ENCODE measurements at places on chromosomes 3 and 15.

- no peak for DNase-seq
Observed at GRCh38 chr3:169171739-169172138, 491.8 kb downstream of the MECOM start.

- DNase-seq: no peak
Observed at GRCh38 chr15:35717721-35718120, 171.8 kb upstream of the DPH6 start.

- no peak for DNase-seq
Observed at GRCh38 chr3:176376531-176376930, 820.8 kb downstream of the TBL1XR1 start.

DNA sequence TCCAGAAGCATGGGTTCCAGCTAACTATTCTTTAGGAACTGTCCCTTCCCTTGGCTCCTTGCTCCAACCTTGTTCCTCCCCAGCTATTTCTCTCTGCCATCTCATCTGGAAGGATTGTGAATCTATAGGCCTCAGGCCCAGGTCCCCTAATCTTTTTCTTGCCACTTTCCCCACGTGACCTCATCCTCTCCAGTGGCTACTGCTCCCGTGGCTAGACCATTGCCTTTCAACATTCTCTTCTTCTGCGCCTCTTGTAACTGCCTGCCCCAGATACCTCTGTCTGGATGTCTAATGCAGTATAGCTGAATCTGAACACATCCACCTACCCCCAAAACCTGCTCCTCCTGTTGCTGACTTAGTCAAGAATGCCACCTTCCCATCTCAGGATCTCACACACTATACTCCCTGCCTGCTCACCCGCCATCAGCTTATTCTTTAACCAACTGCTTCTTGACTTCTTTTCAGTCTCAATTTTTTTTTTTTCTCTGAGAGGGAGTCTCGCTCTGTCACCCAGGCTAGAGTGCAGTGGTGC lies 5.2 kb downstream of the GPX1 start:
- DNase-seq: no peak

DNA sequence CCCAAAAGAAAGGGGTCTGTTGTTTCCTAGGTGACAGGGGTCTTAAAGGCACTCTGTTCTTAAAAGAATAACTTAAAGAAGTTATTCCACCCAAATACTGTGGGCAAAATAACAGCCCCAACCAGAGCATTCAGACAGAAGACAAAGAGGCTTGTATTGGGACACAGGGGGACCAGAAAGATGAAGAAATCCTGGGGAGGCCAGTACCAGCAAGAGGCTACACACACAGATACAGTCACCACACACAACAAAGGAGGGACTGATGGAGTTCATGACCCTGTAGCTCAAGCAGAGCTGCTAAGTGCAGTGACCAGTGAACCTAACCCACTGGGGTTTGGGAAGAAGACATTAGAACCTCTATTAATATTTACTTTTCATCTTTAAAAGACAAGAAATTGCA lies 59.0 kb downstream of the MTHFS start:
- DNase-seq: no peak

DNA sequence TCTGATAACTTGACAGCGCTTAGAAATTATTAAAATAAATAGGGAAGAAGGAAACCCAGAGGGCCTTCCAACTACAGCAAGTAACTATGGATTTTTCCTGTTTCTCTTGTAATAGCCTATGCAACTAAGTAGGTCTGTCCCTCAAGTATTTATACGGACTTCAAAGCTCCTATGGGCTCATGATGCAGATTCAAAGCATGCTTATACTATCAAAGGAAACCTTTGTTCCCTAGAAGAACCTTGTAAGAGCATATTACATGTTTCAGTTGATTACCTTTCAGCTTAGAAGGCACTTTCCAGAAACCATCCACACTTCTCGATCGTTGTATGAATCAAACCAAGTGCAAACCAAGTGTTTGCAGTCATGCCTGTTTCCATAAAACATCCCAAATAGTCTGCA lies 158.8 kb downstream of the ALCAM start:
- no peak for DNase-seq

GRCh38 chr15:27949089-27949488 lies 150.0 kb downstream of the OCA2 start:
- no peak for DNase-seq

- DNase-seq: no peak
Observed at GRCh38 chr3:107738486-107739183, 215.9 kb downstream of the BBX start.

DNA sequence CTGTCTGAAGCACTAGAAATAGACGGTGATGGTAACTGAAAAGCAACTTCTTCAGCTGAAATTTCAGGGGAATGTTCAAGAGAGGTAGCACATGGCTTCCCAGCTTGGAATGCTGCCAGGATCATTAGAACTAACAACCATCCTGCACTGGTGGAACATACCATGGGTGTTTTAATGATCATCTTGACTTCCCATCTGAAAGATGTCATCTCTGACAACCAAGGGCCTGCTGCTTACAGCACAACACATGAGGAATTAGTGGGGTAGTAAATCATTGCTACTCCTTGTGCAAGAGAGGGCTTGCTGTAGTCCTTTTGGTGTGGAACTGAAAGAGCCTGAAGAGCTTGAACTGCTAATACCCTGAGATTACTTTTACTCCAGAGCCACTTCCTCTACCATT lies 853.7 kb downstream of the MCTP2 start:
- DNase-seq: no peak

GRCh38 chr3:73520931-73521461 lies 103.7 kb downstream of the PDZRN3 start:
- no peak for DNase-seq

DNA sequence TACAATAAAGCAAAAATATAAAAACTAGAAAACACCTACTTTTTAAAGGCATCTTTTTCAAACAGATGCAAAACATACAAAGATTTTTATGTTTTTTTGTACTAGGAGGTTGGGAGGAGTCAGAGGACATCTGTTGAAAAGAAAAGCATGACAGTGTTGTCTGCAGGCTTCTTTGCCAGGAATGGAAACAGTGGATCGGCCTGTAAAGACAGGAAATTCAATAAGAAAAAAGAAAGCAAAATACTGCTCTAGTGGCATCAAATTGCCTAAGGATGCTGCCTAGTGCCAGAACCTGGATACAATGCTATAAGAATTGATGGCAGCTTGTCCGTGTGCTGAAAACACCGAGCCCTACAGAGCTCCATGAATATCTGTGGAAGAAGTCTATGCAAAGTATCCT lies 69.9 kb downstream of the TBC1D5 start:
- DNase-seq: no peak

DNA sequence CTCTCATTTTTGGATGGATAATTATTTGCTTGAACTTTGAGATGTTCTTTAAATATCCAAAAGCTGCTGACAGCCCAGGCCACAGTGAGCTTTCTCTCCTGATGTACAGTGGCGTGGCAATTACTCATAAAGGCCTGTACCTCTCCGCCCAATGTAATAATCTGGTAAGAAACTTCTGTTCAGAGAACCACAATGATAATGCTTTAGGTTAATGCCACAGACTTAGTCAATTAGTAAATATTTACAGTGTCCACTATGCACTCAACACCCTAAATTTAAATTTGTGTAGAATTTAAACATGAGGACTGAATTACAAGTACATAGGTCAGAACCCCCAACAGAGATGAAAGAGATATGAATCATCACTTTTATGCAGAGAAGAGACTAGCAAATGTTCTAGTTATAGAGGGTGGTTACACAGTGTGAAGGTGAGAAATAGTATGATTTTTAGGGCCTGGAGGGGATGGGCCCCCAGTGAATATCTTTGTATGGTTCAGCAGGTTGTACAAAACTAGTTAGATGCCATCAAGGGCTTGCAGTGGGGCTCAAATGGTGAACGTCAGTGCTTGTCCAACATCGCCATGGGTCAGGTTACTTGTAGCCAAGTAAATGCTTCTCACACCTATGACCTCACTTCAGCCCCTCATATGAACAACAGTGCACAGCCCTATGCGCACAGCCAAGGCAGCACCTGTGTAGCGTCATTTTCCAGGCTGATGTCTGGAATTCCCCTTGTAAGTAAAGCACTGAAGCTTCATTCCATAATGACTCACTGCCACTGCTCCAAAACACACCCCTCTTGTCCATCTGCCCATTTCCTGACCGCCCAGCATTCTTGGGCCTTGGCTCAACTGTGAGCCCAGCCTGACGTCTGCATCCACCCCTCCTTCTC lies 13.3 kb downstream of the ABHD2 start:
- DNase-seq: no peak

- DNase-seq: no peak
Observed at GRCh38 chr15:99452728-99453636, 112.8 kb upstream of the MEF2A start.

- DNase-seq: no peak
Observed at GRCh38 chr3:172701751-172702150, 9.1 kb downstream of the NCEH1 start.

- DNase-seq: no peak
Observed at GRCh38 chr3:33173103-33173502, 45.5 kb downstream of the SUSD5 start.

- no peak for DNase-seq
Observed at GRCh38 chr15:67531379-67531914, 10.5 kb downstream of the C15orf61 start.

GRCh38 chr3:130950641-130951040 lies 56.8 kb downstream of the ATP2C1 start:
- DNase-seq: no peak

- DNase-seq: no peak
Observed at GRCh38 chr3:106491796-106492195, 623.0 kb upstream of the CBLB start.

DNA sequence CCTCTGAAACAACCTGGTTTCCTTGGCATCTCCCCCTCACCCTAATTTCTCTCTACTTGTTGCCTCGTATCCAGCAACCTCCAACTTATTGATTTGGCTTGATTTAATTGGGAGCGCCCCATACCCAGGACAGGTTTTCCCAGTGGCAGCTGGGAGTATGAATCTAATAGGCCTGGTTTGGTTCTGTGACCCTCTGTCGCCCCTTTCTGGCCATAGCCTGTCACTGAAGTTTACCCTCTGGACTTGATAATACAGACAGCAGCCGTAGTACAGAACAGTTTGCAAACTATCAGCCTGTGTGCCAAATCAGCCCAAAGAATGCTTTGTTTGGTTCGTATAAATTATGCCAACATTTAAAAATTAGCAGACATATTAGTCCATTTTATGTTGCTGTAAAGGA lies 525.1 kb upstream of the GOLIM4 start:
- no peak for DNase-seq

DNA sequence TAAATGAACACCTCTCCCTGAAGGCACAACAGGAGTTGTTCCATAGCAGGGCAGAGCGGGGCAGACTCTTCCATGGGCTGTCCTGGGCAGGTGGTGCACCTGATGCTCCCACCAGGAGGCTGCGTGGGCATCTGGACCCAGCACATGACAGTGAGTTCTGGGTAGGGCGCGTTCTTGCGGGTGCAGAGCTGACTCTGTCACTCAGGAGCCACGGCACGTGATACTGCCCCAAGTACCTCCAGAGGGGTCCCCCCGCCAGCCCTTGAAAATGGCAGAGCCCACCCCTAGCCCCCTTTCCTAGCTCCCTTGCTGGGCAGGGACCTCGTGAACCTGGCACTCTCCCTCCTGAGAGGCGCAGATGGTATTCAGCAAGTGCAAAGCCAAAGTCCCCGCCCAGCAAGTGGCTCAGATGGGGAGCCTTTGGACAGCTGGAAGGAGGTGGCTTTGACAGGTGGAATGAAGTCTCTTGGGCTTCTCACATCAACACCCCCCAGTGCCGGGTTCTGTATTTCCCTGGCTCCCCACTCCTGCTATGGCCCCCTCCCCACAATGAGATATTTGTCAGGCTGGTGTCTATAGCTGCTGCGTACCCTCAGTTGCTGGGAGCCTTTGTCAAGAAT lies 172.1 kb downstream of the TBC1D2B start:
- DNase-seq: no peak

DNA sequence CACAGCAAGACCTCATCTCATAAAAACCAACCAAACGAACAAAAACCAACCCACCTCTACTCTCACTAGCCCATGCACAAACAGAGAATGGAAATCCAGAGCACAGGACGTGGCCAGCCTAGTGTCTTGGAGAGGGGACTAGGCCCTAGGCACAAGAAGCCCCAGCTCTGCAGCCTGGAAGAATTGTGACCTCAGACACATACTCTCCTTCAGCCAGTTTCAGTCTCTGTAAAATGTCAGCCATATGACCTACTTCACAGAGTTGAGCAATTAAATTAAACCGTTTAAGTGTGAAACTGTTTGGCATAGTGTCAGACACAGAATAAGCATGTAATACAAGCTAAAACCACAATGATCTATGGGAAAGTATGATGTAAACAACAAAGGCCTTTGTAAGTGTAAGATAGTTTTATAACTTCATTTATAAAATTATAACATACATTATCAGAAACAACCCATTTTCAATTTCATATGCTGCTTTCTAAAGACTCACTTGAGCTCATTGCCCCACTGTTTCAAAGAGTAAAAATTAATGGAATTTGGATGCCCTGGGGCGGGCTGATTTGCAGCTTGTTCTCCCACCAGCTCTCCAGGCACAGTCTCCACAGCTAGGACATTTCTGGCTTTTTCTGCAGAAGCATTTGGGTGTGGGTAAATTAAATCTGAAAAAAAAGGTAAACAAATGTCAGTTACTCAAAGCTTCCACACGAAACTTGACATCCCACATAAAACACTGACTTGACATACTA lies 32.9 kb downstream of the TBC1D2B start:
- DNase-seq: no peak

DNA sequence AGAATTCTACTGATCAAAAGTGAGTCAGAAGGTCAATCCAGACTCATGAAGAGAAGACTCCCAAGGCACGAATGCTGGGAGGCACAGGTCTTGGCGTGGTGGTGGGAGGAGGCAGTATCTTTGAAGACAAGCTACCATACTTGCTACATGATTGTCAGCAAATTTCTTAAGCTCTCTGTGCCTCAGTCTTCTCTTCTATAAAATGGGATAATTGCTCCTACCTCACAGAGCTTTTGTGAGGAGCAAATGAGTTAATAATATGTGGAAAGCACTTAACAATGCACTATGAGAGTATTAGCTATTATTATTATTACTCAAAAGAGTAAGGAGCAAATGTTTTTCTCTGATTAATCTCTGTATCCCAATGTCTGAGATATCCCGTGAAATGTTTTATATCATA lies 36.2 kb downstream of the EHD4 start:
- no peak for DNase-seq

DNA sequence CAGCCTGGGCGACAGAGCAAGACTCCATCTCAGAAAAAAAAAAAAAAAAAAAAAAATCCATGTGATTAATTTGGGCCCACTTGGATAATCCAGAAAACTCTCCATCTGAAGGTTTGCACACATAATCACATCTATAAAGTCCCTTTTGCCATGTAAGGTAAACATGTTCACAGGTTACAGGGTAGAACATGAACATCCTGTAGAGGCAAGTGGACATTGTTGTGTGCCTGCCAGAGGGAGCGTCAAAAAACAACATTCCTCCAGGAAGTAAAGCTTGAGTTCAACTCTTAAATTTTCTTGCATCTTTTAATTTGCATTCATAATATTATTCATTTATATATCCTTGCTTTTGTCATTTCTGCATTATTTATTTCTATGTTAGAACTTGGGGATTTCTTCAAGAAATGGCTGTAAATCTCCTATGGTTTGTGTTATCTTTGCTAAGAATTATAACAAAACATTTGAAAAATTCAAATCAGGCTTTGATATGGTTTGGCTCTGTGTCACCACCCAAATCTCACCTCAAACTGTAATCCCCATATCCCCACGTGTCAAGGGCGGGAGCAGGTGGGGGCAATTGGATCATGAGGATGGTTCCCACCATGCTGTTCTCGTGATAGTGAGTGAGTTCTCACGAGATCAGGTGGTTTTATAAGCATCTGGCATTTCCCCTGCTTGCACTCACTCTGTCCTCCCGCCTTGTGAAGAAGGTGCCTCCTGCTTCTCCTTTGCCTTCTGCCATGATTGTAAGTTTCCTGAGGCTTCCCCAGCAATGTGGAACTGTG lies 11.3 kb upstream of the TTBK2 start:
- DNase-seq: no peak

All from stimulated activated CD4-positive, alpha-beta T cell treated with anti-CD3 and anti-CD28 coated beads, Interleukin-2, amount 100 ng/mL, for 48 hours (primary cell).